Inflammatory macrophage treated with lipopolysaccharide for 1 hour (primary cell): ENCODE measurements at places on chromosomes 3 and 15.
A peak's percentile ranks its signal among the peaks of the same experiment; 100 is the strongest.

DNA sequence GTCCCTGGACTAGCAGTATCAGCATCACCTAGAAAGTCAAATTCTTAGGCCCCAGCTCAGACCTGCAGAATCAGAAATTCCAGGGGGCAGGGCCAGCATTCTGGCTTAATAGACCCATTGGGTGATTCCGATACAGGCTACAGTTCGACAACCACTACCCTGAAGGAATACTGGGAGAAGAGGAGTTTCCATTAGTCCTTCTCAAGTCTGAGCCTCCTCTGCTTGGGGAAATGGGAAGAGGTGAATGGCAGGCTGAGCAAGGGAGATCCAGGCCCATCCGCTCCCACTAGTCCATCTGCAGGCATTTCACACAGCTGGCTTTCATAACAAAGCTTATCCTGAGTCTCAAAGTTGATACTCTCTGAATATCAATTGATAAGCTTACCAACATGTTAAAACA is 69.1 kb downstream of the MECOM start:
- DNase-seq = no peak

- DNase-seq = no peak
These were observed 13.1 kb downstream of the CMTM7 start for GRCh38 chr3:32404714-32405113.

GRCh38 chr15:36004891-36005490 is 459.0 kb upstream of the DPH6 start:
- DNase-seq = no peak

DNA sequence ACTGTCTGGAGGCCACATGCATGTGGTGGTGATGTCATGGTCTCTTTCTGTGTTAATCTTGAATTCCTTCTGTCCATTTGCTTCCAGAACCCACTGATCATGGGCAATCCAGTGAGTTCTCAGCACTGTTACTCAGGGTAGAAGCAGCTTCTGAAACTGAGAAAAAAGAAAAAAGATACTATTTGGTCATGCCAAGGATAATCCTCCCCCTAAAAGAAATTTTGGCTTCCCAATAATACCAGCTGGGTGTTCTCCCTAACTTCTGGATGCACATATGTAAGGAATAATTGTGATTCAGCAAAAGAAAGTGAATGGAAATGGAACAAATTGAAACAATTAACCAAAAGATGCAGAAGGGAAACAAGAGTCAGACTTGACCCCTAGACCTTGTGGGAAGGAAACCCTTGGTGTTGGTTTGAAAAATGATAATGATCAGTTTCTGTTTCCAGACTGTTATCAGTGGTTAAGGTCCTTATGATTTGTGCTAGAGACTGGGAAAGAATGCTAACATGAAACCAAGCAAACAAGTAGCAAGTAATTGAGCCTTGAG is 92.3 kb downstream of the RBMS3 start:
- DNase-seq = no peak

- no peak for DNase-seq
These were observed 18.4 kb downstream of the PRKCI start for GRCh38 chr3:170240671-170241070.

DNA sequence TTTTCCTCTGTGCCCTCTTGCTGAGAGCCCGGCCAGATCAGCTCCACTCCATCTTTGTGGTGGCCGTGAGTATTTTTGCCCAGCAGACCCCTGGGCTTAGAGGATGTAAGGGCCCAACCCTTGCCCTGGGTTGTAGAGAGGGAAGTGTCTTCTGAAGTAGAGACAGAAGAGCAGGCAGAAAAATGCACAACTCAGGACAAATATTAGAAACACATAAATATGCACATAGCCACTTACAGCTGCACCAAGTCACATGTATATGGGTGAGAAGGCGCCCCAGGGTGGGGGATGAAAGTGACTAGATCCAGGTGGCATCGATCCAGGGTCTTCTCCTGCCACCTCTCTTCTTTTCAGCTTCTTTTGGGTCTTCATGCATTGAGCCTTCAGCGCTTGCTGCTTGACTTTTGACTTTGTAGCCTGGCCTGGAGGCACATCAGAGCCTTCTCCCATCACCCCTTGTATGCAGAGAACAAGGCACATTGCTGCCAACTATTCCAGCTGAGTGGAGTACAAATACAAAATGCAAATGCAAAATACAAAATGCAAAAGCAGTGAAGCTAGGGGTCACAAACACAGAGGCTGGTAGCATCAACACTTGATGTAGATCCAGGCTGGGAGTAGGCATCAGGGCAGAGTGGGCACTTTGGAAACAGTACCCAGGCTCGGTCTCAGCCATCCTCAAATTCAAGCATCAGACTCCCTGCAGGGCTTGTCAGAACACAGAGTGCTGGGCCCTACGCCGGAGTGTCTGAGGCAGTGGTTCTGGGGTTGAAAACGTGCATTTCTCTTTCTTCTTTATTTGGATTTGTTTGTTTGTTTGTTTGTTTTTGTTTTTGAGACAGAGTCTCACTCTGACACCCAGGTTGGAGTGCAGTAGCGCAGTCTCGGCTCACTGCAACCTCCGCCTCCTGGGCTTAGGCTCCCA is 133.0 kb downstream of the ASB7 start:
- DNase-seq = no peak

DNA sequence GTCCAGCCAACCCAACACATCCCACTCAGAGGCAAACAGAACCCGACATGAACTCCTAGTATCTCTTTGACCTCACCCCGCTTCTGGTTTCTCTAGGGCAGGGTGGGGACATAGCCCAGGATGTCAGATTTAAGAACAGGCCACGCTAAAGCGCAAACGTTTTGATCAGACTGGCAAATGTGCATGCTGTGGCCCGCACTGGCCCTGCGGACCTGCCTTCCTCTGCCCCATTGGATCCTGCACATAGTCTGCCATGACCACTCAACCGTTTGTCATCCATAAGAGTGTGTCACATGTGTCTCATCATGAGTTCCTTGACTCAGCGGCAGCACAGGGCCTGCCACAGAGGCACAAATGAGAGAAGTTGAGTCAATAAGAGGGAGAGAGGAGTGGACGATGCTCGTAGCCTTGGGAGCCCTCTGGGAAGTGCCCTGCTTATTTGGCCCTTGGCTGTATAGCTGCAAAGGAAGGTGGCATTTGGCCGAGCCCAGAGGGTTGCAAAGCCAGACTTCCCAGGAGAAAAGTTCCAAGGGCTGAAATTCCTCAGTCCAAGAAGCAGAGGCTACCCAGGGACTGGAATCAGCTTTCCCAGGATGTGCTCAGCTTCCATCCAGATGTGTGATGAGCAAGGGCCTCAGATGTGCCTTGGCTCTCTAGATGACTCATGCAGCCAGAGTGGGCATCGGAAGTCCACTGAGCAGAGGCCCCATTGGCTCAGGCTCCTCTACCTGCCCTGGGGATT is 55.5 kb upstream of the SLCO2A1 start:
- no peak for DNase-seq

DNA sequence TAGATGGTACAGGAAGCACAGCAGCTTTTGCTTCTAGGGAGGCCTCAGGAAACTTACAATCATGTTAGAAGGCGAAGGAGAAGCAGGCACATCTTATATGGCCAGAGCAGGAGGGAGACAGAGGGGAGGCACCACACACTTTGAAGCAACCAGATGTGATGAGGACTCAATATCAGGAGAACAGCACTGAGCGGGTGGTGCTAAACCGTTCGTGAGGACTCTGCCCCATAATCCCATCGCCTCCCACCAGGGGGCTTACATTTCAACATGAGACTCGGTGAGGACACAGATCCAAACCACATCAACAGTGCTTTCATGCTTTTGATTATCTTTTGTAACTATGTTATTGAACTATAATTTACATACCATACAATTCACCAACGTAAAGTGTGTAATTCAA is 7.6 kb upstream of the TMEM44 start:
- DNase-seq = no peak

DNA sequence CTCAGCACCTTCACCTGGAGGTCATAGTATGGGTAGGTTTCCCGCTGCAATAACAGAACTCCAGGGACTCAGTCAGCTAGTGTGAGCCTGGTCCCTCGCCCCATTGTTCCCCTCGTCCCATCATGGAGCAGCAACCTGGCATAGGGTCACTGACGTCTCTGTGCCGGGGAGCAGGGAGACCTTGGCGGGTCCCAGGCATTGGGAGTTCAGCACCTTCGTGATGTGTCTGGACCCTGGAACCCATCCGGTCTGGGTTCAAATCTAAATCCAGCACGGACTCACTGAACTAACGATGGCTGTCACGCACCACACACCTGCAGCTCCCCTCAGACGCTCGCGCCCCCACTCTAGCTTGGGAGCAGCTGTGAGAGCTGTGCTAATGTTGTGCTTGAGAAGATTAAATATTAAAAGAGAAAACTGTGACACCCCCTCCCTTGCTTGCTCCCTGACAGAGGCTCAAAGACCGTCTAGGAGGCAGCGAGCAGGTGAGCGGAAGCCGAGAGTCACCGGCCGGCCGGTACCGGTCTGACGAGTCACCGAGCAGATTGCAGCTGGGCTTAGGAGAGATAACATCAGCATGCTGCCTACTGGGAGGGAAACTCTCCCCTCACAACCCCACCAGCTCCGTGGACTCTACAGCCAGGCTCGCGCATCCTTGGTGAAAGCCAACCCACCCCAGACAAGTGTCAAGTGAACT is 742 bp downstream of the PLA2G4F start:
- DNase-seq = no peak

GRCh38 chr15:75353604-75354003 is 6.8 kb downstream of the NEIL1 start:
- DNase-seq = no peak

DNA sequence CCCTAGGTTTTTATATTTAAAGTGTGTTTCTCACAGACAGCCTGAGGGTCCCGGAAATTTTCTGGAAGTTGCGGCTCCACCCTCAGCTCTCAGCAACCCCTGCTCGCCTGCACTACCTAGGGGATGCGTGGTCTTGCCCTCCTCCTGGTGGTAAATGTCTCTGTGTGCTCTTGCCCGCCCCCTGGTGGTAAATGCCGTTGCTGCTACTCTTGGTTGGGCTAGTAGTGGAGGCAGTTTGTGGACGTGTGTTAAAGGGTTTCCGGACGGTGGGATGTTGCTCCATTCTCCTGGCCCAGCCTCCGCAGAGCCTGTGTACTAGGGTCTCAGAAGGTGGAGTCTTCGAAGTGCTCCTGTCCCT is 27.4 kb downstream of the STOML1 start:
- DNase-seq = peak; percentile 54

DNA sequence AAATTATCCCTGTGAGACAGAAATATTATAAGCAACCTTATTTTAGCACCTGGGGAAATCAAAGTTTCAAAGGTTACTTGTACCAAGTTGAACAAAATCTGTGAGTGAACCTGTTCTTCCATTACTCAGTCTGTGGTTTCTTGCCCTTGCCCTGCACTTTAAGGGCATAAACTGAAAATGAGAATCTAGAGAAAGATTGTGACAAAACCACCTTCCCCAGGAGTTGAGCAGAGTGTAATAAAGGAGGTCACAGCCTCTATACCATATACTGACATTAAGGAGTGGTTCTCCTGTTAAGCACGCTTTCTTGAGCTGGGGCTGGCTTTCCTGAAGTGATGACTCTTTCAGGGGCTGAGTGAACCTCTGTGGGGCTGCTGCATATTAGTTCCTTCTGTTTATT is 143.4 kb downstream of the PDCD6IP start:
- no peak for DNase-seq

DNA sequence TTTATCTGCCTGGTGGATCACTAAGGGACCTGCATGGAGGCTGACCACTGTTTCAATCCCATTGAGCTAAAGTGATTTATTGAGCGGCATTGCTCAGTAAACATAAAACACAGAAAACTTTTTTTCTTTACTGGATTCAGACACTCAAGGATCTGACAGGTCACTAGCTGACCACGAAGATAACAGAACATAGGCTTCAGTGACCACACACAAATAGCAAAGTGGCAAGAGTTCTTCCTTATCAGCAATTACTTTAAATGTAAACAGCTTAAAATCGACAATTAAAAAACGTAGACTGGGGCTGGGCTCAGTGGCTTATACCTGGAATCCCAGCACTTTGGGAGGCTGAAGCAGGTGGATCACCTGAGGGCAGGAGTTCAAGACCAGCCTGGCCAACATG is 48.7 kb downstream of the STAG1 start:
- DNase-seq = no peak

- DNase-seq = no peak
These were observed 6.8 kb upstream of the TRIM69 start for GRCh38 chr15:44729408-44730127.

DNA sequence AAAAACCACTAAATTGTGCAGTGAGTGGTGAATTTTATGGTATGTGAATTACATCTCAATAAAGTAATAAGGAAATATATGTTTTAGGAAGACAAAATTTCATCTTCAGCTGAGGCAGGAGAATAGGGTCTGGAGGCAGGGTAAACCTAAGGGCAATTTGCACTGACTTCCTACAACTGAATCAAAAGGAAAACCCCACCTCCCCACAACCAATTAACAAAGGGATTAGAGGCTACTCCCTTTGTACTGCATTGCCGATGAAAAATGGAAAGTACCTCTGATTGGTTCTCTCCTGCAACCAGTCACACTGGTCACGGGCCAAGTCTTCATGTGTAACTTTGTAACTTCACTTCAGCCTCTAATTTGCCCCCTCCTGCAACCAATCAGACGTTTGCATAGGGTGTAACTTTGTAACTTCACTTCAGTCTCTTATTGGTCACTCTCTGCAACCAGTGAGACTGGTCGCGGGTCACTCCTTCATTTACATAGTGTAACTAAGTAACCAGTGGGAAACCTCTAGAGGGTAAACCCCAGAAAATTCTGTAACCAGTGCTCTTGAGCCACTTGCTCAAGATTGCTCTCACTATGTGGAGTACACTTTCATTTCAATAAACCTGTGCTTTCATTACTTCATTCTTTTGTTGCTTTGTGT is 244.5 kb downstream of the CNTN4 start:
- DNase-seq = no peak
